ENCODE measurements at places on chromosomes 7 and 10.

- DNase-seq = no peak
Measured at GRCh38 chr10:2225609-2226008, 488.3 kb upstream of the ADARB2 start.

- no peak for DNase-seq
Measured at GRCh38 chr7:82317760-82318159, 125.8 kb downstream of the CACNA2D1 start.

- DNase-seq = no peak
Measured at GRCh38 chr10:1382711-1383110, 326.5 kb downstream of the WDR37 start.

GRCh38 chr10:101655570-101655969, 39.4 kb downstream of the FBXW4 start:
- DNase-seq = no peak

Measured in fibroblast of the conjunctiva (primary cell).